ENCODE measurements at places on chromosomes 2 and 18.

DNA sequence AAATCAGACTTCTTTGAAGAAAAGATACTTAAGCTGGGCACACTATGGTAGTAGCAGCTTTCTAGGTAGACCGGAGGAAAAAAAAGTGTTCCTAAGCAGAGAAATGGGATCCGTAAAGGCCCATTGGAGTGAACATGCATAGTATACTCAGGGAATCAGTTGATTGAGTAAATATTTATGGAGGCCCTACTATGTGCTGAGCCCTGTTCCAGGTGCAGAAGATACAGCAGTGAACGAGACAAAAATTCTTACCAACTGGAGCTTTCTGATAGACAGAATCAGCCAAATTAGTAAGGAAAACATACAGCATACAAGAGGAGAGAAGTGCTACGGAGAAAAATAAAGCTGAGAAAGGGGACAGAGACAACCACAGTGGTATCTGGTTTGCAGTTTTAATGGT, 28.1 kb downstream of the CRIM1 start:
- no peak for DNase-seq

- peak; percentile 55 for DNase-seq
Measured at GRCh38 chr2:196607073-196607472, 32.4 kb upstream of the CCDC150 start.

DNA sequence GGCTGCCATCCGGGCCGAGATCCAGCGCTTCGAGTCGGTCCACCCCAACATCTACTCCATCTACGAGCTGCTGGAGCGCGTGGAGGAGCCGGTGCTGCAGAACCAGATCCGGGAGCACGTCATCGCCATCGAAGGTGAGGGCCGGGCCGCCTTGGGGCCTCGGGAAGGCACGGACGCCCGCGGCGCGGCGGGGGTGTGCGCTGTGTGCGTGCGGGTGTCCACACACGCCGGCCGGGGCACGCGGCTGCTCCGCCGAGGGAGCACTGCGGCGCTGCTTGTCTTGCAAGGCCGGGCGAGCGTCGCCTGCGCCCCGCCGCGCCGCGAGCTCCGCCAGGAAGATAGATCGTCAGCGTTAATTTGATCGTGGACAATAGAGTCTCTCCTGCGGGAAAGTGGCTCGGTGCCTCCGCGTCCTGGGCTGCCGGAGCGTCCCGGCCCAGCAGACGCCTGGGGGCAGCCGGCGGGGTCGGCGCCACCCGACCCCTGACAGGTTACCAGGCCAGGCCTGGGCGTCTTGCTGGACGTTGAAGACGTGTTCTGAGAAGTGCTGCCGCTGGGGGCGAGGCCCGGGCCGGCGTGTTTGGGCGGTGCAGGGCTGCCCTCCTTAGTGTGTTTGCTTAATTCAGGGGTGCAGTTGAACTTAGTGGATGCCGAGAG, 1.0 kb downstream of the AGAP1 start:
- DNase-seq: peak; percentile 79

GRCh38 chr2:112255875-112256274, 1.0 kb upstream of the ZC3H8 start:
- no peak for DNase-seq

- no peak for DNase-seq
Measured at GRCh38 chr2:29697181-29697580, 224.2 kb downstream of the ALK start.

- DNase-seq: no peak
Measured at GRCh38 chr2:70992945-70993853, 1.5 kb downstream of the TEX261 start.

DNA sequence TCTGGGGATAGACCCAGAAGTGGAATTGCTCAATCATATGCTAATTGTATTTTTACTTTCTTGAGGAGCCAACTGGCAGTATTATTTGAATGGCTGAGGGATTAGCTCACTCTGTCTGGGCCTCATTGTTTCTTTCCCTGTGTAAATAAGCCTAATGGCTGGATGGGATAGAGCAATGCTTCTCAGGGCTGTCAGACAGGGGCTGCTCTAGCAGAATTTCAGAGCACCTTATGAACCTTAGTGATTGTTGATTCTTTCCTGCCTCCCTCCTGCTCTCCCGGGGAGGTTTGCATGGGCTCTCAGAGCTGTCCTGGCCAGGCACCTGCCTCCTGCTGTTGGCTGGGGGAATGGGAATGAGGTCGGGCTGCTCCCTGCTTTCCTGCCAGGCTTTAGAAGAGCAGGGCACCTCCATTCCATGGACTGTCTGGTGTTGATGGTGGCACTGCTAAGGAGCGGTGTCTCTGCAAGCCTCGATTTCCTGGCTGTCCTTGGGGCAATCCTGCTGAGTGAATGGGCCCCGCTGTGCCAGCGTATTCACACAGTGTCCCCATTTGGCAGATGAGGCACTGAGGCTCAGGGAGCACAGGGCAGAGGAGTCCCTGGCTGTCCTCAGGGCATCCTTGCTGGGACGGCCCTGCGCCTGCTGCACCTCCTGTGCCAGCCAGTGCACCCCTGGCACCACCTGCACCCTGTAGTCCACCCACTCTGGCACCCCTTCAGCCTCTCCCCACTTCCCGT, 468.2 kb upstream of the HS6ST1 start:
- peak; percentile 5 for DNase-seq

- no peak for DNase-seq
Measured at GRCh38 chr2:232000439-232000838, 38.9 kb downstream of the DIS3L2 start.

Data from foreskin fibroblast (primary cell).